ENCODE measurements at places on chromosomes 7 and 10.
A peak's percentile ranks its signal among the peaks of the same experiment; 100 is the strongest.

- no peak for DNase-seq
Observed at GRCh38 chr7:154975984-154976383, 26.9 kb downstream of the PAXIP1 start.

DNA sequence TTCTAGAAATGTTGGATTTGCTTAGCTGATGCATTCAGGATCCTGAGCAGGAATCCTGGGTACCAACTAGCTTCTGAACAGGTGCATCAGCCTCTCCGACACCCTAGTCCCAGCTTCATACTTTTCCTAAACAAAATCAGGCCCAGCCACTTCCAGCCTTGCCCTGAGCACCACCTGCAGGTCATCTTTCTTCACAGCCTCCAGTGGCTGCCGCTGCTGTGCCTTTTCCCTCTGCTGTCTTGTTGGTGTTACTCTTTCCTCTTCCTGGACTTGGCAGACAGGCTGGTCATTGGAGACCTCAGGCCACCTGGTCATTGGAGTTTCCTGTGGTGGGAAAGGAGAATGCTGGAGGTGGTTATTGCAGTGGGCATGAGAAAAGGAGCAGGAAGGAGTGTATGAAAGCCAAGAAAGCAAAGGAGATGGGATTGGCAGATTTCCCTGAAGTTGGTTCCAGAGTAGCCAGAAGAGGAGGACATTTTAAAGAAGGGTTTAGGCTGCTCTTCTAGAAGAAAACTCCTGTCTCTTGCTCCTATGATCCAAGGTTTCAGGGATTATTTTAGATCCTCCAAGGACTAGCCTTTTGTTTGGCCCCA lies 48.2 kb upstream of the NFKB2 start:
- DNase-seq, result no peak

DNA sequence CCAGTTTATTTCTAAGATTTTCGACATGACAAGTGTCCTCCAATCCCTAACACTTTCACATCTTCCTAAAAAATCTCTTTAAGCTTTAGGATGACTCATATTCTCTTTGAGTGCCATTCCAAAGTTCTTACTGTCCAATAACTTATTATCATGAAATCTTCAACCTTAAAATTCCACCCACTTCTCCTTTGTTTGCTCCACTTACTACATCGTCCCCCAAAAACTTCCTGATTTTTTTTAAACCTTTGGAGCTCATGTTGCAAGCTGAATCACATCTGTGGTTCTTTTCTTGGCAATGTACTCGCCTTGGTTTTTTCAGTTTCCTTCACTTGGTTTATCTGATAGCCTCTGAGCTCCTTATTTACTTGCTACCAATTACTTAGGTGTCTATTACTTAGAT lies 39.2 kb upstream of the JCAD start:
- DNase-seq, result no peak

GRCh38 chr7:86949052-86949778 lies 110.2 kb downstream of the ELAPOR2 start:
- DNase-seq, result no peak

DNA sequence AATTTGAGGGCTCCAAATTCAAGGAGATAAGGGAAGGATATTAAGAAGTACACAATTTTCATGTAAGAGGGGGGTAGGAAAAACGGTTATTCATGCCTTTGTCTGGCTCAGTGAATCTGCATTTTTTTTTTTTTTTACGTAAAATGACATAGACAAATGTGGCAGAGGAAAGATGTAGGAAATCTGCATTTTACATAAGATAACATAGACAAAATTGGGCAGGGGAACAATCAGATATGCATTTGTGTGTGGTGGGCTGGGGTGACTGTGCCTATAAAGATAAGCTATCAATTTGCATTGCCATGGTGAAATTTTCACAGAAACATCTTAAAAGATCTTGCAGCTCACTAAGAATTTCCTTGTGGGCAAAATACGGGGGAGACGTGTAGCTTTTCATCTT lies 92.7 kb upstream of the GPR141 start:
- no peak for DNase-seq

DNA sequence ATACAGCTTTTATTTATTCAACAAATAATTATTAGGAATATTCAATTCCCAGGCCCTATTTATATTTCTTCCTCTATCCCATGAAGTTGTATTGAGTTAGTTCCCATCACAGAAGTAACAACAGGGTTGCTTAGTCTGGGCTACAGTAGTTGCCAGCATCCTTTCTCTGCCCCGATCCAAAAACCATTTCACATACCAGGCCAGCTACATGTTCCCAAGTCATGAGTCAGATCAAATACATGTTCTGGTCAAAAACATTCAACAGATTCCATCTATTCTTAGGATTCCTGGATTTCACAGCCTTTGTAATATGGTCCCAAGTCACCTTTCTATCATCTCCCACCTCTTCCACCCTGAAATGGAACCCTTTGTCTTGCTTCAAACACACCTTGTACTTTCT lies 91.6 kb downstream of the RAB11FIP2 start:
- no peak for DNase-seq

DNA sequence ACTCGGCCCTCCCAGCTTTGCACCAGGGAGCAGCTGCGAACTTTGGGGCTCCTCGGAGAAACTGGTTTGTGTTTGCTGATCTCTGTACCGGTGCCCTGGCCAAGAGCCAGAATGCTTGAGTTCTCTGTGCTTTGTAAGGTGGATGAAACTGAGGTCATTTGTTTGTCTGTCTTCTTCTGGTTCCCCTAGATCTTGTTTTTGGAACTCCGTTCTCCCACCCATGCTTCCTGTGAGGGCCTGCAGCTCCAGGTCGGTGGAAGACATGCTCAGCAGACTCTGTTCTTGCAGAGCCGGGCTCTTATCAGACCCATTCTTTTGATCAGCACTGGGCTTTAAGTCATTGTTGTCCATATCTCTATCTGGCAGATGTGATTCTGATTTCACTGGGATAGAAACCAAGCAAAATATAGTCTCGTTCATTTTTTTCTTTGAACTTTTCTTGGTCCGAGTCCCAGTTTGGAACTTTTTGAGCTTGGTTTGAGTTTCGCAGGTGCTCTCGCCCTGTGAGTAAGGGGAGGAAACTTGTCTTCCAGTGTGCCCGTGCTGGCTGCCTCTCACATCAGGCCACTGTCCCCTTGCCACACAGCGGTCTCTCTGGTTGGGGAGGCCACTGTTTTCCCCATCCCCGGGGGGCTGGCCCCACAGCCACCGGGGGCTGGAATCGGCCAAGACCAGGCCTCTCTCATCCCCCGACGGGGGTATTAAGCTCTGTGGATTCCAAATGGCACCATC lies 31.2 kb downstream of the JCAD start:
- DNase-seq, result no peak

- DNase-seq, result peak; percentile 64
Observed at GRCh38 chr7:154927624-154928125, 75.2 kb downstream of the PAXIP1 start.

- DNase-seq, result no peak
Observed at GRCh38 chr10:8150401-8150905, 96.0 kb downstream of the GATA3 start.

GRCh38 chr10:73889014-73889413 lies 14.7 kb upstream of the CAMK2G start:
- no peak for DNase-seq

DNA sequence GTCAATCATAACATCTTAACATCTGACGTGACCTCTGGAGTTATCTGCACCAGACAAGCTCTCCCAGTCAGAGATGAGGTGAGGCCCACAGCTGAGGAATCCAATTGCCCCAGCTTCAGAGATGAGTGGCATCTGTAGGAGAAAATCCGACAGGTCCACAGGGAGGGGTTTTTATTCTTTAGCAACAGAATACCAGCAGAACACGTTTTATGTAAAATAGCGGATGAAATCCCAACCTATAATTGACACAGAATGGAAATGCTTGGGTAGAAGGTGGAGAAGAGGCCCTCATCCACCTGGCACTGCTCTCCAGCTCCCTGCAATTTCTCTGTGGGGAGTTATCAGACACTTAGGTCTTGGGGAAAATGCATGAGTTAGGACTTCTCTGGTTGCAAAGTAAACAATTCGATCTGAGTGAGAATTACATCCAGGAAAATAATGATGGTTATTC lies 144.2 kb upstream of the NRP1 start:
- DNase-seq, result no peak

GRCh38 chr7:158077151-158077840 lies 510.3 kb downstream of the PTPRN2 start:
- no peak for DNase-seq

DNA sequence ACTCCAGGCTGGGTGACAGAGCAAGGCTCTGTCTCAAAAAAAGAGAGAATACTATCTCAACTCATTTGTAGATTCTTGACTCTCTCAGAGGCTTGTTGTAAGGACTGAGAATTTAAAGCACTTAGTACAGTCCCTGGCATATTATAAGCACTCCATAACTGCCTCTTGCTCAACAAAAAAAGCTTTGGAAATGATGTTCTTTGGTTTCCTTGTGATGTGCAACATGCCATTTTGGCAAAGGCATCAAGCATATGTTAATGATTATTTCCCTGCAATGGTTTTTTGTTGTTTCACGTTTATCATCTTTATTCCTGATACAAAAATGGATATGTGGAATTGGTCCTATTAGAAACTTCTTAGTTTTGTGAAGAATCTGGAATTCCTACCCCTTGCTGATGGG lies 15.7 kb downstream of the NOLC1 start:
- no peak for DNase-seq

DNA sequence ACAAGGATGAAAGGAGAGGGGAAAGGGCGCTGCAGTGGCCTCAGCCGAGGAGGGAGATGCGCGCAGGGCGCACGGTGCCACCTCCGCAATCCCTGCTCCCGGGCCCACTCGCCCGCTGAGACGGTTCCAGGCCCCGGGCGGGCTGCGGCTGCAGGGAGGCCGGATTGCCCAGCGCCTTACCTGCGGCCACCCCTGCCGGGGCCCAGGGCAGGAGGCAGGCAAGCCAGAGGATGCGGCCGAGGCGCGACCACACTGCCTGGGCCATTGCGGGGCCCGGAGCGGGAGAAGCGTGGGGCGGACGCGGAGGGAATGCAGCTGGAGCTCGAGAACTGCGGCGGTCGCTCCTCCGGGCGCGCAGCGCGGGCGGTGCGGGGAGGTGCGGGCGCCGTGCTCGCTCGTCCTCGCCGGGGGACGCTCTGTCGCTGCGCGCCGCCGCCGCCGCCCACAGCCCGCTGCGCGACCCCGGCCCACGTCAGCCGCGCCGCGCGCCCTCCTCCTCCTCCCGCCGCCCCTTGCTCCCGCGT lies at the start of gene TMEM130:
Gene TMEM130, minus strand, starts transcription at position 418 of the 524 bp plus-strand sequence. Its CDS starts 153 bp downstream, at position 265.
- no peak for DNase-seq

DNA sequence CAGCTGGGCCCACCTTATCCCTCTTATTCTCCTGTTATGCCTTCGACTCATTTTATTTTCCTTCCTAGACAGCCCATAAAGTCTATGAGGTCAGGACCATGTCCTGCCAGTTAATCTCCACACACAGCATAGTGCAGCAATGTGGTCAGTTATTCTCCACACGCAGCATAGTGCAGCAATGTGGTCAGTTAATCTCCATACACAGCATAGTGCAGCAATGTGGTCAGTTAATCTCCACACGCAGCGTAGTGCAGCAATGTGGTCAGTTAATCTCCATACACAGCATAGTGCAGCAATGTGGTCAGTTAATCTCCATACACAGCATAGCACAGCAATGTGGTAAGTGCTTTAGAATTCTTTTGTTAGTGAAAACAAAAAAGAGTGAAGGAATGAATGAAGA lies 77.8 kb downstream of the TEX36 start:
- no peak for DNase-seq

DNA sequence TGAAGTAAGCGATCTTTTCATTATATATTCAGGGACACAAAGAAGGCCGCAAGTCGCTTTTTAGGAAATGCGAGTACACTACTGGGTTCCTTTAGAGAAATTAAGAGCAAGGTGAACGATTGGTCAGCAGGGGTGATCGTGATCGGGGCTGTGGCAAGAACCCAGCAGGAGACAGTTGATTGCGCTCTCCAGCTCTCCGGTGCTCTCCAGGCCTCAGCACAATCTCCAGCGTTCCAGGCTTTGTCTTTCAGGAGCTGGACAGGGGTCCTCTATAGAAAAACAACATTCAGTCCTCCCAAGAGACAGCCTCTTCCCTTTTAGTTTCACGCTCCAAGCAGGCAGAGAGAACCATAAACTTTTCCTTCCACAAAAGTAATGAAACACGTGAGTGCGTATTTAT lies 170.5 kb upstream of the KLF6 start:
- DNase-seq, result no peak

GRCh38 chr7:140310337-140311002 lies 87.9 kb downstream of the SLC37A3 start:
- no peak for DNase-seq

DNA sequence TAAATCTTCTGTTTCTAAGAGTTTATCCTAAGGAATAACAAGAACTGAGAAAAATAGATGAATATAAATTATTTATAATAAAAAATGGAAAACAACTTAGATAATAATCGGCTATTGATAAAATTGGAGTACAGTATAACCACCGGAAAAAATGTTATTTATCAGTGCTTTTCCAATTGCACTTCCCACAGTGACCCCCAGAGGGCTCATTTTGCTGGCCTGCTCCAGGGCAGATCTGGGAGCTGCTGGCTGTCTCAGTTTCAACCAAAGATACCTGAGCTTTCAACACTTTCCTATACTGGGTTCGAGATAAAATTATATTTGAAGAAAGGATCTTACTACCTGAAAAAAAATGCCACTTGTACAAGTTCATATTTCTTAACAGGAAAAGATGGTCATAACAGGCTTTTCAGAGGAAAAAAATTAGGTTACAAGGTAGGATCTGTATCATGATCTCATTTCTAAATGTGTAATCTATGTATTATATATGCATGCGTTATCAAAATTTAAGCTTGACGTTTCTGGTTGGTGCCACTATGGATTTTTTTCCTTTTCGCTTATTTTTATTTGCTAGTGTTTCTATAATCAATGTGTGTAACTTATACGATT lies 165.7 kb downstream of the NPSR1 start:
- DNase-seq, result peak; percentile 16

DNA sequence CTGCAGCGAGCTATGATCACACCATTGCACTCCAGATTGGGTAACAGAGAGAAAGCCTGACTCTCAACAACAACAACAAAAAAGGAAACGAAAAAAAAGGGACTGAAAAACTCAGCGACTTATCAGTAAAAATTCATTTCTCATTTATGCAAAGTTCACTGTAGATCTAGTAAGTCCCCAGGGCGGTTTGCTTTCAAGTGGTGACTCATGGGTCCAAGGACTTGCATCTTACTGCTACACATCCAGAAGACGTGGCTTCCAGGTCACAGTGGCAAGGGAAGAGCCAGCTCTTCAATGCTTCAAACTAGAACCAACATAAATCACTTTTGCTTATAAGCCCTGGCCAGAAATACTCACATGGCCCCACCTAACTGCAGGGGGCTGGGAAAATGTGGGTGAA lies 178.3 kb upstream of the AUTS2 start:
- no peak for DNase-seq

DNA sequence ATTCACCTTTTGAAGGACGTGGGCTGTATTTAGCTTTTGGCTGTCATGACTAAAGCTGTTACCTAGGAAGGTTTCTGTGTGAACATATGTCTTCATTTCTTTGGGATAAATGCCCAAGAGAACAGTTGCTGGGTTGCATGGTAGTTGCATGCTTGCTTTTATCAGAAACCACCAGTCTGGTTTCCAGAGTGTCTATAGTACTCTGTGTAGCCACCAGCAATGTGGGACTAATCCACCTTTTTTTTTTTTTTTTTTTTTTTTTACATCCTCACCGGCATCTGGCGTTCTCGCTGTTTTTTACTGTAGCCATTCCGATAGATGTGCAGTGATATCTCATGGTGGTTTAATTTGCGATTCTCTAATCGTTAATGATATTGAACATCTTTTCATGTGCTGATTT lies 297.8 kb downstream of the SDK1 start:
- DNase-seq, result no peak

GRCh38 chr10:31213959-31214358 lies 105.1 kb upstream of the ZEB1 start:
- DNase-seq, result no peak

- no peak for DNase-seq
Observed at GRCh38 chr10:18210711-18211110, 70.5 kb downstream of the CACNB2 start.

All from activated CD4-positive, CD25-positive, alpha-beta regulatory T cell (primary cell).